ENCODE measurements at places on chromosomes 5 and 9. TPM values are rescaled to one million over a fixed set of nuclear protein-coding genes. Genes with fewer than 3 reads are reported as not detected.

DNA sequence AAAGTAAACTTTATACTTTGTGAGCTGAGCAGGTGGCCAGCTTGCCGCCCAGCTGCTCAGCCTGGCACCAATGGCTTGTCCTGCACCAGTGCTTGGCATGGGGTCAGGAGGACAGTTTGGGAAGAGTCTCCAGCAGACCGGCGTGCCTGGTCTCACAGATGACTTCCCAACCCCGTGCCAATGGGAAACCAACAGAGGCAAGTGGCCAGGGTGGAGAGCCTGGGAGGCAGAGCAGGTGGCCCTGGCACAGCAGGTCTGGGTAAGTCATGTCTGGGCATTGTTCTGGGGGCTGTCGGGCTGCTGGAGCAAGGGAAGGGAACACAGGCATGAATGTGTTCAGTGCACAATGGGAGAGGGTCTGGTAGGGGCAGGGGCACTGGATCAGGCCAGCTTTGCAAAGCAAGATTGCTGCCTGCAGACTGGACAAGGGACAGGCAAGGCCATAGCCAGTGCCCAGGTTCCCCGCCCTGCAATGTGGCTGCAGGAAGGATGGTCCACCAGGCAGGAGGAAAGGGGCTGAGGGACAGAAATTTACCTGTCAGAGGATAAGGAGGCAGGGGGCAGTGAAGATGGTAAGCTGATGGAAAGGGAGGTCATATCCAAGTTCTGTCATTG is 76.2 kb upstream of the ALDH1B1 start:
- no peak for DNase-seq

DNA sequence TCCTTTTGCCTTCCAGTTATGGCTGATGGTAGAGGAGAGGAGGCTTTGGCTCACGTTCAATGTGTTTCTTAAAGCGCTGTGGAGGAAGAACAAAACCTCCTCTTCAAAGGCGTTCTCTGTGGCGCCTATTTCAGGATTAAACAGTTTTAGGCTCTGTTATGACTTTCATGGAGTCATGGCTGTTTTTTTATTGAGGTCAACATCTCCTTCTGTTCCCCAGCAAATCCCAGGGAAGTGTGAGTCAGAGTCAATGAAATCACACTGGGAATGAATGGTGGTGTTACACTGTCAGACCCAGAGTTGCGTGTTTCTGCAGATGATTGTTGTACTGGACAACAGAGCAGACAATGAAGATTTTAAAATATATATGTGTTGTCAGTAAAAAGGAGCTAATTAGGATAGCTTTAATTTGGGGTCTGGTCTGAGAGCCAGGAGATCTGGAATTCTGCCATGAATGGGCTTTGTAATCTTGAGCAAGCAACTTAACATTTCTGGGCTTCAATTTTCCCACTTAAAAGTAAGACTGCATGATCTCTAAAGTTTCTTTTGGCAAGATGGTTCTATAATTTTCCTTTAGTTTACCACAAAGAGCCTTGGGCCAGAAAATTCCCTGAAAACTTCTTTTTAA is 240.7 kb downstream of the CSNK1G3 start:
- DNase-seq: no peak

- DNase-seq: no peak
Measured at GRCh38 chr9:123000371-123001068, 32.9 kb upstream of the GPR21 start.

DNA sequence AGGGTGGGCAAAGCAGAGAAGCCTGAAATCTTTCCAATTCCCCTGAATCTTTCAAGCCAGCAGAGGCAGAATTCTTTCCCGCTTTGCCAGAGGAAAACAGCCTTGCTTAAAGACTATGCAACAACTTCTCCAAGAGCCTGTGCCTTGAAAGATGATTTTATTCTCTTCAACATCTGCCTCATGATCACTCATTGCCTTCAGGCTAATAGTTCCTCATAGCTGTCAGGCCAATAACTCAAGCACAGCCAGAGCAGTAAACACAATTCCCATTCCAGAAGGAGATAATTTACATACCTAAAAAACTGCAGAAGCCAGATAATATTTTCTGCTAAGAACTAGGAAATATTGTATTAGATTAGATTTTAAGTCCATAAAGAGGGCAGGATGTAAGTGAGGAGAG is 92.3 kb upstream of the PUM3 start:
- DNase-seq: no peak

DNA sequence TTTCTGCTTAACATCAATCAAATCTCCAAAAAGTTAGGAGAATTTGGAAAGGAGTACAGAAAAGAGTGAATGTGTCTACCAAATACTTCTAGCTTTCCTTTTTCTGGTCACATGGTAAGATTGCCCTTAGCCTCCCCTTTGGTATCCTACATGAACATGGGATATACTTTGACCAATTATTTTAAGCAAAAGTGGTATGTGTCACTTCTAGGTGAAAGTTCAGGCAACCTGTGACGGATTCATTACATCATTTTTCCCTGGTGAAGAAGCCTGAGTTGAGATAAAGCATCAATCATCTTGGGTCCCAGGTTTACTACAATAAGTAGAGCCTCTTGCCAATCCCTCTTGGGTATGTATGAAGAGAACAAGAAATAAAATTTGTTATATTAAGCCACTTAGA is 419.2 kb downstream of the PDE4D start:
- DNase-seq: no peak

DNA sequence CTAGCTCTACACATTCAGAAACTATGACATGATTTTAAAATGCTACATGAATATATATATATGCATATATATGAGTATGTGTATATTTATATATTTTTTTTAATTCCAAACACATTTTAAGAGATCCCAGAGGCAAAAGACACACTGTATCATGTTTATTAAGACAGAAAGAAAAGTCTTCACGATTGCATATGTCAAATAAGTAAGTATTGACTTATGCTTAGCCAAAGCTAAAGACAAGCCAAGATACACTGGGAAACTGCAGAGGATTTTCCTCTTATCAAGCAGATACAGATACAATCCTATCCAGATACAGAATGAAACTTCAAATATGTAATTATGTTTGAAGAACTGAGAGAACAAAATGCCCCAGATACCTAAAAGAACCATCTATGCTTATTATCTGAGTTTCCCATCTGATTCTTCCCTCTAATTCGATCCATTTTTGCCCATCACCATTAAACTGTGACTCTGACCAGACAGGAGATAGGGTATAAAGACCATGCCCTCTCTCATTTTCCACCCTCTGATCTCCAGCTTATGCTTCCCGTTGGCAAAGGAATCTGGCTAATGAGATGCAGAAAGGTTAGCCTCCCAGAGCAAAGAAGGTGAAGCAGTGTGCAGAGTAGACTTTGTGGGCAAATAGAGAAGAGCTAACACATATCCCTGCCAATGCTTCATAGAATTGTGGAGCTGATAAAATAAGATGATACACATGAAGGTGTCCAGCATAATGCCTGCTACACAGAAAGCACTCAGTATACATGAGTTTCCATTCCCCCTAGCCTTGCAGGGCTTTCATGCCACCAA is 131.0 kb upstream of the TARS1 start:
- DNase-seq: no peak

GRCh38 chr5:44257653-44258365 is 131.4 kb downstream of the FGF10 start:
- no peak for DNase-seq

The VPS13A gene
- 13.9 TPM for total RNA-seq
